ENCODE measurements at places on chromosomes 2 and 18.

DNA sequence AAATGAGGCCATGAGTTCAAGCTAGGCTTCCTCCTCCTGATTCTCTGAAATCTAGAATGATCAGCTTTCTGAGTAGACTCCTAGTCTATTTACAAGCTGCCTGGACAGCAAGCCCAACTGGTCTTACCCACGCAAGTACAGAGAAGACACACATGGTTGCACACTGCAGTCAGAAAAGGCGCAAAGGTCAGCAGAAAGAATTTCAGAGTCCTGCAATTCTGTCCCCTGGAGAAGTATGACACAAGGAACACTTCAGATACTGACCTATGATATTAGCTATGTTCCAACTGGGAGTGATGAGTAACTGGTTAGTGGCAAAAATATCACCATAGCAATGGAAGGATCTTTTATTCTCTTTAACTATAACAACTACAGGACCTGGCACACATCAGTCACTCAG, 336.1 kb upstream of the PKDCC start:
- DNase-seq: no peak

DNA sequence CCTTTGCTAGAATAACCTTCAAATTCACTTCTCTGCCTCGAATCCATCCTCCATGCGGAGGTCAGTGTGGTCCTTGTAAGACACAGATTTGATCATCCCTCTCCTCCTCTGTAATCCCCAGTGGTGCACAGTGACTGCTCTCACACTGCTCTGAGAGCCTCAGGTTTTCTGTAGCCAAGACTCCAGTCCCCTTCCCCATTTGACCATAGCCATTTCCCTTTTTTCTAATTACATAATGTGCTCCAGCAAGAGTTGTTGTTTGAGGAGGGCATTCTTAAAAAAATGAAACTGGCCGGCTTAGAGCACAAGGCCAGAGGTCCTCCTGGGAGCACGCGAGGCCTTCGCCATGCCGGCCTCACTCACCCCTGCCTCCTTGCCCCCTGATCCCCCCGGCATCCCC, 34.7 kb upstream of the LPIN1 start:
- DNase-seq: no peak

DNA sequence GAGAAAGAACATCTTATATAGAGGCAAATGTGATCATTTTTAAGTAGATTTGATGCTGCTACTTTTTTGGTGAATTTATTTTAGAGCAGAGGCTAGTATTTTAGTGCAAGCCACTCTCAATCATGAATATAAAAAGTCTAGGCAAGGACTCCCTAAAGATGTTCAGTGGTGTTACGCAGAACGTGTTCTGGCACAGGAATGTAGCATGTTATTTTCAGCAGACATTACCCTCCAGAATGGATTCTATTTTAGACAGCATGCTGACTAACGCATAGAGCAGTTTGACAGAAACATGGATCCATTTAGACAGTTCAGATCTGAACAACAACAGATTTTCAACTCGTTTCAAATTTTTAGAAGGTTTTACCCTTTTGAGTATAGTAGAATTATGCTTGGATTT, 54.1 kb downstream of the DSC3 start:
- no peak for DNase-seq

DNA sequence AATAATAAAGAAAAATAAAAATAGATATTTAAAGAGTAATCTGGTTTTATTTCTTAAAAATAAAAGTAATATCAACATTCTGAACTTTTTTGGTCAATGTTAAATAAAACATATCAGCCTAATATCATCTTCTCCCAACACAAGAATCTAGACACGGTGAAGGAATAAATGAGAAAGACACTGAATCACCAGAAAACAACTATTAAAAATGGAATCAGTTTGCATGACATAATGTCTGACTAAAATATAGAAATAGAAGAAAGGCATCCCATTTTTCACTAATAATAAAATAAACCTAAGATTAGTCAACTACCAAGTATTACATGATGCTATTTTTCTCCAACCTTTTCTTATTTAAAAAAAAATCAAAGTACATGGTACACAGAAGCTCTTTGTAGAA, 30.8 kb upstream of the TNFAIP6 start:
- no peak for DNase-seq

GRCh38 chr2:230708204-230708603, 4.4 kb upstream of the CAB39 start:
- no peak for DNase-seq

GRCh38 chr2:114742245-114742644, 299.8 kb downstream of the DPP10 start:
- DNase-seq: no peak
